LNCaP clone FGC (cell line): ENCODE measurements at places on chromosomes 6 and 20.

DNA sequence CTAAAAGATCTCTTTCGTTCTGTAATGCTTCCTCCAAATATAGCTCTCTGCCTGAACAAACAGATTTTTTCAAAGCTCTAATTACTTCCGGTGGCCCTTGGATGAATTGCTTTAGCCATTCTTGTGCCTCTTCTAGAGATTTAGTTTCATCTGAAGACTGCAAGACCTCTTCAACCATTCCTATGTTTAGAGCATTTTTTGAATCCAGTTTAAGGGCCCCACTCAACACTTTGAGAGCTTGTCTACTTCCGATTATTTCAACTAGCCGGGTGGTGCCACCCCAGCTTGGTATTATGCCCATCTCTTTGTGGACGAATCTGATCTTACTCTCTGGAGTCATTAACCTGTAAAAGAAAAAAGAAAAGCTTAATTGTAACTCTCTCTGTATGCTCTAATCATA lies 23.3 kb downstream of the RNF146 start:
- no peak for DNase-seq

DNA sequence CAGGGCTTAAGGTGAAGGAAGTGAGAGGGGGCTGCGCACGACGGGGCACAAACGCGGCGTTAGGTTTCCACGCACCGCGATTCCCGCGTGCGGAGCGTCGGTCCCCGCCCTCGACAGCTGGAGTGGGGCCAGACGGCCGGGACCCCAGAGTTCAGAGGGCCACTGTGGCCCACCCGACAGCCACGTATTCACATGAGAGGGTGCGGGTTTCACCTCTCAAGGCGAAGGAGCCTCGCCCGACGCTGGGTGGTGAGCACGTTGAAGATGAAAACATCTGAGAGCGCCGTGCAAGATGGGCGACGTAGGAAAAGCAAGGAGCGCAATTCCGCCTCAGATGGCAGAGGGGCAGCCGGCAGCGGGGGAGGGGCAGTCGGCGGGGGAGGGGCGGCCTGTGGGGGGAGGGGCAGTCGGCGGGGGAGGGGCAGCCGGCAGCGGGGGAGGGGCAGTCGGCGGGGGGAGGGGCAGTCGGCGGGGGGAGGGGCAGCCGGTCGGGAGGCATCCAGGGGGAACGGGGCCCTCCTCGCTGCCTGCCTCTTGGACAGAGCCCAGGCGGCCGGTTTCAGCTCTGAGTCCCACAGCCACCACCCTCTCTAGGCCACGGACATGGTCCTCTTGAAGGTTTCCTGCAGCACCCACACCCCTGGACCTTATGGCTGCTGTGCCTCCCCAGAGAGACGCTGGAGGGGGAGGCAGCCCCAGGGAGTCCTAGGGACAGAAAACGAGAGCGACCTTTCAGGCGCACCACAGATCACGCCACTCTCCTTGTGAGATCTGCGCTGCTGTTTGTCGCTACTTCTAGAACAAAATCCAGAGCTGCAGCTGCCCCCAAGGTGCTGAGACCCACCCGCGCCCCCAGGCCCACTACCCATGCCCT lies 113.7 kb downstream of the DLL1 start:
- DNase-seq: no peak

GRCh38 chr6:7479801-7480266 lies 61.6 kb upstream of the DSP start:
- DNase-seq: peak; percentile 82

GRCh38 chr6:169592558-169592957 lies 109.3 kb downstream of the WDR27 start:
- no peak for DNase-seq

GRCh38 chr6:47180633-47181032 lies 129.1 kb downstream of the TNFRSF21 start:
- no peak for DNase-seq

GRCh38 chr6:105966481-105966880 lies 119.7 kb upstream of the PRDM1 start:
- no peak for DNase-seq

DNA sequence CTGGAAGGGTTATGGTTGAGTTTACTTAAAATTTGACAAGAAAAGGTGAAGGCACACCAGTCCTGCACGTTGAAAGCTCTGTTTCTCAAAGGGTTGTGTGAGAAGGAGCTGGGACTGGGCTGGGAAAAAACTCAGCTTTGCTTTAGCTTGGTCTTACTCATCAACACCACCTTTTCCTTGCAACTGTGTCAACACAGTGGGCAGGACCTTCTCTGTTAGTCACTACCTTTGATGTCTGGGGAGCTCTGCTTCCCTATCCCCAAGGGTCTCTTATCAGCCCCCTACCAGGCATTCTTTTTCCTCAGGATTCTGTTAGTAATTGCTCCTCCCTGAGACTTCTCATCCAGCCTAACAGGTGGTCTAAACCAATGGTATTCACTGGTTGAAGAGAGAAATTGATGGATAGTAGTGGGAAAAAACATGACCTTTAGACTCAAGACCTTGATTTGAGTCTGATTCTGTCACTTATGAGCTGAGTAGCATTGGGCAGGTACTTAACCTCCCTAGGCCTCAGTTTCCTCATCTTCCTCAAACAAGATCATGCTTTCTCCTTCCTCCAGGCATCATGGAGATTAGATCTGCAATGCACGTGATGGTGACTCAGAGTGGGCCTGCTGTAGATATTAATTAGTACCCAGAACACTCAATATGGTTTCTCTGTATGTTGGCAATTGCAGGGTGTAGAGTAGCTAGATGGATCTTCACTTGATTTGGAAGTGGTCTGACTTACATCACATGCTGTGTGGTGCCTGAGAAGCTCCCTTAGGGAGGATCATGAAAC lies 17.2 kb upstream of the FOXA2 start:
- DNase-seq: no peak

GRCh38 chr6:106574741-106575458 lies 54.4 kb downstream of the RTN4IP1 start:
- no peak for DNase-seq

DNA sequence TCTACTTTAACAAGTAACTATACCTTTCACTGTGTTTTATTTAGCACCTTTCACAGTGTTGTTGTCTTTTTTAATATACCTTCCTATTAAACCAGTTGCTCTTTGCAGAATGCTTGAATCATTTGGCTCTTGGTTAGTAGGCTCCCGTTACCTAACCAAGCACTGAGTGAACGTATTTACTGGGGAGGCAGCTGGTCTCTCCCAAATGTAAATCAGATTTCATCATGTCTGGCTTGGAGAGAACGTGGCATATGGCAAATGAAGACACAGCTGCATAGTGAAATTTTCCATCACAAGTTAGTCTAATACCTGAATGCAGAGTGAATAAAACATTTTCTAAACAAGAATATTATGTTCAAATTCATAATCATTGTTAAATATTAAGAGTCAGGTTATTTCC lies 12.4 kb downstream of the HTR1E start:
- no peak for DNase-seq

DNA sequence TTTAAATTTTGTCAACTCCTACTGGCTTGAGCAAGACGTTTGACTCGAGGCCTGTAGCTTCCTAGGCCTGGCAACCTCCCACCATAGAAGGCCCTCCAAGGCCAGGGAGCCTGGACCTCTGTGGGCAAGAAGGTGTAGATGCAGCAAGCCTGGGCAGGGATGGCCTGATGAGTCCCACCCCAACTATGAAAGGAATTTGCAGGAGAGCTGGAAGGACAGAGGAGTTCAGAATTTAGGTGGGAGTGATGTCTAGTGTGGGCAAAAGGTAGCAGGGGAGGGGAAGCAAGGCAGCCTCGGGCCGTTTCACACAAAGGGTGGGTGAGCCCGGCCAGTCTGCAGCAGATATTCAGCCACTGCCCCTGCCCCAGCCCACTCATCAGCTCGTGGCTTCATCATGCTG lies 245.2 kb downstream of the CDH26 start:
- DNase-seq: no peak
